T47D (cell line): ENCODE measurements at places on chromosomes 7 and 10.

- no peak for DNase-seq
These were observed 57.6 kb upstream of the USP6NL start for GRCh38 chr10:11668847-11669610.

DNA sequence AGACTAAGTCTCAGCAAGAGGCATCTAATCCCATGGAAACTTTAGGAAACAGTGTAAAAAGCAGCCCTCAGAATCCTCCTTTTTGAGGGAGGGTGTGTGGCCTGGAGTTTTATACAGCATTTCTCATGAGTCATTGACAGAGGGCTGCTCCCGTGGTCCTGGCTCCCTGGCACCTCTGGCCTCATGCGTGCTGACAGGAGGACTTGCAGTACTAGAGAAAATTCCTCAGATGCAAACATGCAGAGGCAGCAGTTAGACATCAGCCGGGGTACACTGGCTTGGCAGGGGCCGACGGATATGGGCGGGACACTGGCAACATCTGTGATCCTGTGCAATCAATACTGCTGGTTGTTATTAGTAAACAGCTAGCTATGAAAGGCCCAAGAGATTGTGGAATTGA, 925.1 kb upstream of the CELF2 start:
- DNase-seq: peak; percentile 10

- no peak for DNase-seq
These were observed 4.4 kb downstream of the LAMTOR4 start for GRCh38 chr7:100152937-100153666.

- DNase-seq: no peak
These were observed 356.4 kb downstream of the GALNT17 start for GRCh38 chr7:71488308-71488707.

DNA sequence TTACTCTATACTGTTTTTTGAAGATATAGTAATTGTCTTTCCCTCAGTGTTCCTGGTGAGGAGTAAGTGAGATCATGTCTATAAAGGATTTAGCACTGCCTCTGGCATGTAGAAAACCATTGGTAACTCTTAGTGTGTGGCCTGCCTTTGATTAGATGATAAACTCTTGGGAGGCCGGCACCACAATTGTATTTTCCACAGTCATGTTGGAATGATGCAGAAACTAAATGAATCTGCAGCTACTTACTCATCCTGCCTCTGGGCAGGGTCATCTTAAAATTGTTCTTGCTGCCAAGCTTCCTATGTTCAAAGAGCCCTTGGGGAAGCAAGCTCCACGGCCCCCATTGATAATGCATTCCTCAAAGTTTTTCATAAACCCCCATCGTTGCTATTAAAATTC, 204.6 kb downstream of the ANKRD7 start:
- no peak for DNase-seq

DNA sequence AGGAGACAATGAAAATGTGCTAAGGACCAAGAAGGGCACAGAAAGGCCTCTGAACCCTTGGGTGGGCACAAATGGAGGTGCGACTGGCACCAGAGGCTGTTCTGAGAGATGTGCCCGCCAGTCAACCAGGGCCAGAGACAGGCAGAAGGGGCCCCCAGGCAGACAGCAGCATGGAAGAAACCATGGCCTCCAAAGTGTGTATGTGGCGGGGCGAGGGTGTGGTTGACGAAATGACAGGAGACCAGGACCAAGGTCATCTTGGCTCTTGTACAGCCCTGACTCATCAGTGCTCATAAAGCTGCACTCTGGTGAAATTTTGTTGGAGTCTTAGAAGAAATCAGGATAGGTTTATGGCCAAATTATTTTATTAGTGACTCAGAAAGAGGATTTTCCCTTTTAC, 4.0 kb upstream of the MRPS24 start:
- no peak for DNase-seq

- DNase-seq: no peak
These were observed 181.9 kb downstream of the TNS3 start for GRCh38 chr7:47400001-47400400.

DNA sequence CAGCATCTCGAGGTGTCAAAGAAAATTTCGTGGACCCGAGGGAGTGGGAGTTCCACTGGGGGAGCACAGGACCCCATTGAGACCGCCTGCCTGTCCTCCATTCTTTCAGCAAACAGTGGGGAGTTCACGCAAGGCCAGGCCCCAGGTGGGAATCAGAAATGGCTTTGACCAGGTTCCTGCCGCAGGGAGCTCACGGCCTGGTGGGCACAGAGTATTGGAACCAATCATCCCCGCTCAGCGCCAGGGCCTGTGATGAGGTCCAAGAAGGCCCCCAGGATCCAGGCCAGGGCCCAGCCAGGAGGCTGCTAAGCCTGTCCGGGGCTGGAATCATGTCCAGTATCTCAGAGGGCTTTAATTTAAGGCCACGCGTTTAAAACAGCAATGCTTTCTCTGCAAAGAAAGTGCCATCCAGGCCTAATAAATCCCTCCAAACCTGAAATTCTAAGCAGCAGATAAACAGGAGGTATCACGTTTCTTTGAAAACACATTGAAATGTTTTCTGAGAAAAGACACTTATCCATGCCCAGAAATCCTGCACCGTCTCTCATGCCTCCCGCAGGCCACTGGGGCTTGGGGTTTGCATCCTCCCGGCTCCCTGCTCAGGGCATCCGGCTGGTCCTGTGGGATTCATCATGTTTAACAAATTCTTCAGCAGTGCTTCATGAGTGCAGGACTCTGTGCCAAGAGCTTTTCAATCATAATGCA, 125.7 kb downstream of the OAT start:
- no peak for DNase-seq

DNA sequence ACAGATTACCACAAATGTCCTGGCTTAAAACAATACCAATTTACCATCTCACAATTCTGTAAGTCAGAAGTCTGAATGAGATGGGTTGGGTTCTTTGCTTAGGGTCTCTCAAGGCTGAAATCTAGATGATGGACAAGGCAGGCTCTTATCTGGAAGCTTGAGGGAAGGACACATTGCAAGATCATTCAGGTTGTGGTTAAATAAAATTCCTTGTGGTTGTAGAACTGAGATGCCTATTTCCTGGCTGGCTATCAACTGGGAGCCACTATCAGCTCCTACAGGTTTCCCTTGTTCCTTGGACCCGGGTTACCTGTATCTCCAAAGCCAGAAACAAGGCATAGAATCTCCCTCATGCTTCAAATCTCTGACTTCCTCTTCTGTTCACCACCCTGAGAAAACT, 148.4 kb downstream of the MDFIC start:
- no peak for DNase-seq

DNA sequence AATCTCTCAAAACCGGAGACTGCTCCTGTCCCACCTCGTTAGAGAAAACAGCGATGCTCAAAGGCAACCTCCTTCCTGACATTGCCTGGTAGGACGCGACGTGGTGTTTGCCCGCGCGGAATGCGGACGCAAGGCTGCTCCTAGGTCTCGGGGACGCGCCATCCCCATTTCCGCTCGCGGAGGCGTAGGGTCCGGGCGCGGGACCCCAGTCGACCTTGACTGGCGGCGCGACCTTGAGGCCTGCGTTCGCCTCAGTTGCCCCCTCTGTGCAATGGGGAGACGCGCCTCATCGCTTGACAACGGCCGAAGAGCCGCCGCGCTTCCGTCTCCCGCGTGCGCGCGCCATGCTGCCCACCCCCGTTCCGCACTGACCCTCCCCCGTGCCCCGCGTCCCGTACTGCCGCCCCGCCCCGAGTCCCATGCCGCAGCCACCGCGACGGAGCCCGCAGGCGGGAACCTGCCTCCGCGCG, 412 bp upstream of the PPIA start:
- peak; percentile 84 for DNase-seq

GRCh38 chr10:93267521-93267920, 193.8 kb downstream of the CYP26A1 start:
- no peak for DNase-seq

- DNase-seq: no peak
These were observed 183.4 kb downstream of the PRKCQ start for GRCh38 chr10:6396652-6397051.

GRCh38 chr7:151322906-151323305, 18.7 kb upstream of the NUB1 start:
- DNase-seq: no peak

GRCh38 chr7:50405221-50405620, 44.9 kb downstream of the FIGNL1 start:
- DNase-seq: no peak

- DNase-seq: no peak
These were observed 11.8 kb downstream of the BZW2 start for GRCh38 chr7:16657656-16658279.

- no peak for DNase-seq
These were observed 716.7 kb downstream of the CCSER2 start for GRCh38 chr10:85045046-85045445.

DNA sequence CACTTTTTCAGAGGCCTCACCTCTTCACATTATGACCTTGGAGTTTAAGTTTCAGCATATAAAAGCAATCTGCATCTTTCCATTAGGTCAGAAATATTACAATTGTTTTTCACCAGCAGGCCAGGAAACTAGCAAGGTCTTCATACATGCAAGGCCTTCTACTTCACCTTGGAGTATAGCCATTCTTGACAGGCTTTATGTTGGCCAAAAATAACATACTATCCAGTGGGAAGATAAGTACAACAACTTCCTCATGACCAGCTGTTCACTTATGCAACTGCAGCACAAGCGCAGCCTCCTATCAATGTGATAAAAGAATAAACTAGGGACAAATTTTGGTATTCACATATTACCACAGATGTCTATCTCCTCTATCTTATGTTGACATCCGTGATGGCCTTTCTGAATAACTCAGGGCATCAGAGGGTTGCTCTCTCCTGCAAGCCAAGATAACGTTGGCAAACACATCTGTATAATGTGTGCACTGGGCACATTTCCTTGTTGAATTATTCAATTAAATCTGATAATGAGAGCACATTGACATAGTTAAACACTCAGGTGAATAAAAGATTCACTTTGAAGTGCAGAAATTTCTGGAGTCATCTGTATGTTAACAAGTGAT, 239.8 kb downstream of the FZD1 start:
- DNase-seq: no peak

- no peak for DNase-seq
These were observed 17.6 kb upstream of the PHYH start for GRCh38 chr10:13317474-13317873.

- no peak for DNase-seq
These were observed 399.5 kb downstream of the RPS24 start for GRCh38 chr10:78433076-78433595.

GRCh38 chr10:15244635-15245197, 76.2 kb upstream of the NMT2 start:
- DNase-seq: no peak

DNA sequence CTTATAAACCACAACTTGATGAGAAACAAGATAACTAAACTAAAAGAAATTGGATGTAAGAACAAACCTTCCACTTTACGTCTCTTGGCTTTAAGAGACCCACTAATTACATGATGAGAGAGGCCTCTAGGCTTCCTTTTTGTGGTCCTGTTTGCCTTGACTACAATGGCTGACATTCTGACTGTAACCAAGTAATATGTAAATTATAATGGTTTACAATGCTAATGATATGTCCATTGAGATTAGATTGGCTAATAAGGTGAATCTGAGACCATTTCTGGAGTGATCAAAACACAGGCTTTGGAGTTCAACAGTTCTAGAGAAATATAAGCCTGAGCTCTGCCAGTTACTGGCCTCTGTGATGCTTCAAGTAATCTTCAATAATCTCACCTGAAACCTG, 39.4 kb upstream of the AGMO start:
- no peak for DNase-seq

DNA sequence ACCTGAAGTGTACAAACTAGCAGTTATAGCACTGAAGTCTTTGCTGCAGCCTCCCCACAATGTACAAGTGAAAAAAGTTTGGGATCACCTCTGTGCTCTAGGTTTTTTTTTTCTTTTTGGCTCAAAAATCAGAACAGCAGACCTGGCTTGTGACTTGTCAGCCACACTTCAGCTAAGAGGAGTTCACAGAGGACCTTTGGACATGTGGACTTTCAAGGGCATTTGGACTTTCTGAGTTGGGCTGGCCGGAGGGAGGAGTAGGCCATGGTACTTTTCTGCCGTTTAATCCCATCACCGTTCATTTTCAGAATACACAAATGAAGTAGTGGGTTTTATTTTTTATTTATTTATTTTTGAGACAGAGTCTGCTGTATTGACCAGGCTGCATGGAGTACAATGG, 21.9 kb upstream of the ACSL5 start:
- no peak for DNase-seq

DNA sequence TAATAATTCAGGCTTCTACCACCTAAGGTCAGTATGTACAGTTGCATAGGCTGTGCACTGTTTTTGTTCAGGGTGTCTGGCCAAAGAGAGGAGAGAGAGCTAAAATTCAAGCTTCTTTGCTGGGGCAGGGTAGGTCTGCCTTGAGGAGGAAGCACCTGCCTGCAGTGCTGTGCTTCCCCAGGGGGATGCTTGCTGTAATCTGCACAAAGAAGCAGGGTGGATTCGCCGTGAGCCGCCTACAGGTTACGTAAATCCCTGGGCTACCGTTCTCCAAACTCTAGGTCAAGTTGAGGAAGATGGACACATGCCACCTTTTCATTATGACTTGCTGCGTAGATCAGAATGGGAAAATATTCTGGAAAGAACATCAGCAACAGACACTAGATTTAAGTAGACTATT, 543.3 kb downstream of the TNS3 start:
- DNase-seq: no peak

DNA sequence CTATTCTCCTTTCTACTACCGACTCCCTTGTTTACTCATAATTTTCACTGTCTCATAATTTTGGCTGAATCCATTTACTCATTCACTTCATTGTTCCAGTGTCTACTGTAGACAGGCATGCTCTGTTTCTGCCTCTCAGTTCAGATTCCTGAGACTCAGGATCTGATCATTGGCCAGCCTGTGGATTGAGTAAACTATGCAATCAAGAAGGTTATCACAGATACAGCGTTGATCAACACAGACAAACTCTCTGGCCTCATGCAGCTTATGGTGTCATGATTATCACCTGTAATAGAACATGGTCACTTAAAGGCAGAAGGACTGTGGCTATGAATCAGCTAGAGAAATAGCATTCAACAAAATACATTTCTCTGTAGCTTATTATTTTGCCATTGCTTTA, 86.0 kb downstream of the SEMA3E start:
- DNase-seq: no peak

GRCh38 chr10:95660283-95660682, 3.8 kb upstream of the ALDH18A1 start:
- DNase-seq: no peak

DNA sequence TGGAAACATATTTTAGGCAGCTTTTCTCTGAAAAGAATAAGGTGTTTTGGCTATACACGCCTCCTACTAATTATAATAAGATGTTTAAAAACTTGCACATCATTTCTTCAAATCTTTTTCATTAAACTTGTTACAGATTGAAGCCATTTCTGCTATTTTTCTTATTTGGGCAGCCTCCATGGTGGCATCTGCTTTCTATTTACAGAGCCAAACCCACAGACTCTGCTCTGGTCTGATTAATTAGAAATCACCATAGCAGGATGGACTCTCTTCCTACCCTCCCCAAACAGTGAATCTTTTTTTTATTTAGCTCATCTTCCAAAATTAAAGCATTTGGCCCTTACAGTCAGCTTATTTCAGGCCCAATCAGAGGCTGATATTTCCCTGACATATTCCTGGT, 85.7 kb upstream of the AOAH start:
- DNase-seq: no peak
